ENCODE measurements at places on chromosomes 16 and 17.

- no peak for DNase-seq
Measured at GRCh38 chr17:42922294-42922693, 21.7 kb downstream of the G6PC1 start.

DNA sequence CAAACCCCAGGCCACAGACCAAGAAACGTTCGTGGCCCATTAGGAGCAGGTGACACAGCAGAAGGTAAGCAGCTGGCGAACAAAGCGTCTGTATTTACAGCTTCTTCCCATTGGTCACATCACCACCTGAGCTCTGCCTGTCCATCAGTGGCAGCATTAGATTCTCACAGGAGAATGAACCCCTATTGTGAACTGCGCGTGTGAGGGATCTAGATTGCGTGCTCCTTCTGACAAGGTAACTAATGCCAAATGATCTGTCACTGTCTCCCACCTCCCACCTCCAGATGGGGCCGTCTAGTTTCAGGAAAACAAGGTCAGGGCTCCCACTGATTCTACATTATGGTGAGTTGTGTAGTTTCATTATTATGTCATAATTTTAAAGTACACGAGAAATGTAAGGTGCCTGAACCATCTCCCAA lies 186.3 kb downstream of the CPPED1 start:
- DNase-seq: no peak

- DNase-seq: peak; percentile 17
Measured at GRCh38 chr16:63361032-63361624, 1324.9 kb upstream of the CDH8 start.

GRCh38 chr17:50055055-50055425 lies 870 bp upstream of the ITGA3 start:
- peak; percentile 34 for DNase-seq

- DNase-seq: no peak
Measured at GRCh38 chr16:48611329-48612137, 1.6 kb upstream of the N4BP1 start.

DNA sequence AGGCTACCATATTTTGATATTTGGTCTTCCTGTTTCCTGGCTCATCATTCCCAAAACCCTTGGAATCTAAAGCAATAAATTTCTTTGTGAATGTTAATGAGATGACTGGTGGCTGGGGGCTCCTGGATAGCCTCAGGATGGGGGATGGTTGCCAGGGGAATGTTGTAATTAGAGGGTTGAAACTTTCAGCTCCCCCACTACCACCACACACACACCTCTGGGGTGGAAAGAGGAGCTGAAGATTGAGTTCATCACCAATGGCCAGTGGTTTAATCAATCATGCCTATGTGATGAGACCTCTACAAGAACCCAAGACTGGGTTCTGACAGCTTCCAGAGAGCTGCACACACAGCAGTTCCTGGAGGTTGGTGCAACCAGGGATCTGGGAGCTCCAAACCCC lies 59.1 kb downstream of the HS3ST3A1 start:
- DNase-seq: no peak

DNA sequence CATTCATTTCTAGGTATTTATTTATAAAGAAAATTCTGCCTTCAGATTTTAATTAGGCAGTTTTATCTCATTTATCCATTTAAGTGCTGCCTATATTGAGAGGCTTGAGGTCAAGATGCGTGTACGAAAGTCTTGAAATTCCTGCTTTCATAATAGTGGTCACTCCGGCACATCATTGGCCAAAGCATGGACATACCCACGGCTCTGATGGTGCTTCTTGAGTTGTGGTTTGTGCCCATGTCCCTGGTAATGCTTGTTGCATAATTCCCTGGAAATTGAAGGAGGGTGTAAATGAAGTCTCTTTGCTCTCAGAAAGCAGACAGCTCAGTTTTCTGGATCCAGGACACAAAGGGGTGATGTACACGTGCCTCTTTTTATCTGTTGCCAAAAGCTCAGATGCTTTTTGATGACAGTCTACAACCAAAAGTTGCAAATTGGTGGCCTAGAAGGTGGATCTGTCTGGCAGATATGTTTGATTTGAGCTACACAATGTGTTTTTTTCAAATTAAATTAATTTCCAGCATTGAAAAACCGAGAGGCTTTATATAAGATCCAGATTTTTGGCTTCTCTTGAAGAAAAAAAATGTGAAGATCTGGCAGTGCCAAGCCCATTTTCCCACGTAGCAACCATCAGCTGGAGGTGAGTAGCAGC lies 94.4 kb downstream of the SHISA9 start:
- DNase-seq: no peak

- peak; percentile 68 for DNase-seq
Measured at GRCh38 chr17:57114085-57114673, 29.1 kb downstream of the AKAP1 start.

- DNase-seq: no peak
Measured at GRCh38 chr16:28884045-28884444, 5.8 kb downstream of the ATP2A1 start.

- DNase-seq: no peak
Measured at GRCh38 chr16:56607675-56608042, 725 bp upstream of the MT2A start.

GRCh38 chr16:84569382-84569987 lies 48.4 kb downstream of the COTL1 start:
- no peak for DNase-seq

DNA sequence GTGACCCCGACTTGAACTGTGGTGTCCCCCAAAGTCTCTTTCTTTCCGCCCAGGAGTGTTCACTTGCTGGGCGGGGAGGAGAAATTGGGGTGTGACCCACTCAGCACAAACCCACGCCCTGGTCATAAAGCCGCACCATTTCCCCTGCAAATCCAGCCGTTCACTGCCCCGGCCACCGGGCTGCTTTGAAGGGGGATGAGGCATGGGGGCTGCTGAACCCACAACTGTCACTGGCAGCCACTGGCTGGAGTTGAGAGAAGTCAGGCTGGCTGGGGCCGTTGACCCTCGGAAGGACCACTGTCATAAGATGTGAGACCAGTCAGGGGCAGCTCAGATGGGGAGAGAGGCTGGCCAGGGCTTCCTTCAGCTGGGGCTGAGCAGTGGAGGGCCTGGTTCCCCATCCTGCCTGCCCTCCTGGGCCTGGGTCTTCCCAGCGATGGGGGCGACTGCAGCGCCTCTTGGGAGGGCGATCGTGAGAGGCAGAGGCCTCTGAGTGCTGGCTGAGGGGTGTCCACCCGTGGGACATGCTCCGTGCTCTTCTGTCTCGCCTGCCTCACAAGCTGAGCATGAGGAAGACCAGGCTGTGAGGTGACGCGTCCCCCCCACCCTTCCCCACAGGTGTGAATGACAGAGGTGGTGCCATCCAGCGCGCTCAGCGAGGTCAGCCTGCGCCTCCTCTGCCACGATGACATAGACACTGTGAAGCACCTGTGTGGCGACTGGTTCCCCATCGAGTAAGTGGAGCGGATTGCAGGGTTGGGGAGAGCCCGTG lies 19.5 kb downstream of the C16orf90 start:
- DNase-seq: no peak

GRCh38 chr17:68199837-68200688 lies 47.8 kb upstream of the AMZ2 start:
- no peak for DNase-seq

- no peak for DNase-seq
Measured at GRCh38 chr16:85697431-85697830, 8.7 kb upstream of the GINS2 start.

GRCh38 chr17:4354862-4355514 lies 11.5 kb downstream of the UBE2G1 start:
- no peak for DNase-seq

DNA sequence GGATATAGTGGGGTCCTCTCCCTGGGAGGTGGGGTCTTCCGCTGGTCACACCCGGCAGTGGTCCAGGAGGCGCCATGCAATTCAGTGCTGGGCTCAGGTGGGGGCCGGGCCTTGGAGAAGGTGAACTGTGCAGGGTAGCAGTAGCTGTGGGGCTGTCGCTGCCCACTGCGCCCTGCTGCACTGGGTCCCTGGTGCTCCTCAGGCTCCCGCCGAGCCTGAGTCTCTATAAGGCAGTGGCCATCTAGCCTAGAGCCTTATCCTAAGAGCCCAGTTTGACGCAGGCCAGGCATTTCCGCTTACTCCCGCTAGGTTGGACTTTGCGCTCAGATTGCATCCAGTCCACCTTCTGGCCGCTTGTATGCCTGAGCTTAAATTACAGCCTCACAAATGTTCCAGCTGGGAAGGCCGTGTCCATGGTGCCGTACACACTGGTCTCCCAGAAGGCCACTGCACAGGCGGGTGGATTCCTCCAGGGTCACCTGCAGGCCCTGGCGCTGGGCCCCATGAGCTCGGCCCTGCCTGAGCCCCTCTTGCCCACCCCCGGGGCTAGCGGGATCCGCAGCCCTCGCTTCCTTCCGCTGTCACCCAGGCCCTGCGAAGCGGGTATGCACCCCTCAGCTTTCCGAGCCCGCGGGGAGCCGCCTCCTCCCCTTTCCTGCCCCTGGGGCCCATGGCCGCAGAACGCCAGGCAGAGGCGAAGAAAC lies 1762.2 kb downstream of the TP53TG3F start:
- DNase-seq: no peak

DNA sequence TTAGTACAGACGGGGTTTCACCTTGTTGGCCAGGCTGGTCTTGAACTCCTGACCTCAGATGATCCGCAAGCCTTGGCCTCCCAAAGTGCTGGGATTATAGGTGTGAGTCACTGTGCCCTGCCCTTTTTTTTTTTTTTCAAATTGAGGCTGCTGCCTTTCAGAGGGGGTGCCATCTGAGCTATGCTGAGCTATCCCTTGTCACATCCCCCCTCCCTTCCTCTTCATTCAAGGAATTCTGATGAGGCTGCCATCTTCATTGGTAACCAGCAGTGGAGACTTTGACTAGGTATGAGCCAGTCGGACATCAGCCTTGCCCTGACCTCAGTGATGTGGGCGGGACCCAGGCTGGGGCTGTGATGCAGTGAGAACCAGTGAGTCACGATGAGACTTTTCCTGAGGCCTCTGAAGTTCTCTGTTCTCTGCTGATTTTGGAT lies 24.4 kb upstream of the GPT2 start:
- no peak for DNase-seq

- DNase-seq: no peak
Measured at GRCh38 chr17:35991075-35991474, 4.5 kb upstream of the CCL14 start.

DNA sequence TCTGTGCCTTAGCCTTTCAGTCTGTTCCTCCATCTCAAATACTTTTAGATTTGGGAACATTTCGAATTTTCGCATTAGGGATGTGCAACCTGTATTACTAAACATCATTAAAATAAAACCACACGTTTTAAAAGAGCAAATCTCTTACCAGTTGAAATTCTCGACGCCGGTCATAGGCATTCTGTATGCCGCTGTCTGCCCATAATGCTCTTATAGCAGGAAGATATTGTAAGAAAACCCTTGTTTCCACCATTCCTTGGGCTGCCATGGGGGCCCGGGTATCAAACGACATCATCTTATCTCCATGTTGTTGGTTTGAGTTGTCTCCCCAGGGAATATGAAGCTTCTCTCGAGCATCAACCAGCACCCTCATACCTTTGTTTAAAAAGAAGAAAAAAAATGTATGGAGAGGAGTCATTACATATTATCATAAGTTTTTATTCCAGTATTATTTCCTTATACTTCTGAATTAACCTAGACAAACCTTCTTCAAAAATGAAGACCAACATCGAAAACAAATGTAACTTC lies 3.1 kb downstream of the GNA13 start:
- no peak for DNase-seq

DNA sequence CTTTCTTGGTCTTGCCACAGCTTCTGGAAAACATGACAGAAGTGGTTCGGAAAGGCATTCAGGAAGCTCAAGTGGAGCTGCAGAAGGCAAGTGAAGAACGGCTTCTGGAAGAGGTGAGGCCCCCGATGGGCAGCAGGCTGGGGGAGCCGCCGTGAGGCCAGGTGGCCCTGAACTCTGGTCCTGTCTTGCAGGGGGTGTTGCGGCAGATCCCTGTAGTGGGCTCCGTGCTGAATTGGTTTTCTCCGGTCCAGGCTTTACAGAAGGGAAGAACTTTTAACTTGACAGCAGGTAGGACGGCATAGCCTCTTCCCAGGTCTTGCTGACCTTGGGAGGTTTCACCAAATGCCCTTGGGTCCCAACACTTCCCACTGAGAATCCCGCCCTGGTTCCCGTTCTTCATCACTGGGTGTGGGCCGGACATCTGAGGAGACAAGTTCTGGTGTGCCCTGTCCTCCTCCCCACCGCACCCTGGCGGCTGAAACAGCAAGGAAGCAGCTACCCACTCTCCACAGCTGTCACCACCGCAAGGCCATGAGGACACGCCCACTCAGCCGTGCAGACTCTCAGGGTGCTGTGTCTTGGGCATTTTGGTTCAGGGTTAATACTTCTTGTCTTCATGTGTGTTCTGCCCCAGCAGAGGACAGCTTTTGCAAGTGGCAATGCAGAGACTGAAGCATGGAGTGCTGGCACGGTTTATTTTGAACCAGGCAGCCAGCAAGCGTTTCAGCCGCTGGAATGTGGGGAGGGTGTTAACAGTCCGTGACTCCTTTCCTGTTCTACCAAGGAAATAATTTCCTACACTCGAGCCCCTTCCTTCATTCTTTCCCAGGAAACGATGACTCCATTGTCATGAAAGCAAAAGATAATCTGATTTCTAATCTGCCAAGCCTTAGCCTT lies 21.4 kb downstream of the NTAN1 start:
- DNase-seq: no peak

DNA sequence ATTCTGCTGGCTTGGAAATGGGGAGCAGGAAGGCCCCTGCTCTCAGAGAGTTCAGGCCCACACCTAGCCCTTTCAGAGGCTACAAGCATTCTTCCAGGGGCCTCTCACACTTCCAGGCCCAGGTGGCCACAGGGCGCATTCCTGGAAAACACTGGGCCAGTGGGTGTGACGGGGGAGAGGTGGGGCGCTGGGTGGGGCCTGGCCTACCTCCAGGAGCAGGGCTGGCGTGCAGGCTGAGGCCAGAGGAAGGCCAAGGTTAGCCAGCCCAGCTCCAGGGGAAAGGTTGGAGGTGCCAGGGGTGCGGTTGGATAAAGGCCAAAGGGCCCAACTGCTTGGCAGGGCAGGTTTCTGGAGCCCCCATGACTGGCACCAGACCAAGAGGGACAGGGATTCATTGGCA lies 198.2 kb downstream of the MAF start:
- DNase-seq: no peak

DNA sequence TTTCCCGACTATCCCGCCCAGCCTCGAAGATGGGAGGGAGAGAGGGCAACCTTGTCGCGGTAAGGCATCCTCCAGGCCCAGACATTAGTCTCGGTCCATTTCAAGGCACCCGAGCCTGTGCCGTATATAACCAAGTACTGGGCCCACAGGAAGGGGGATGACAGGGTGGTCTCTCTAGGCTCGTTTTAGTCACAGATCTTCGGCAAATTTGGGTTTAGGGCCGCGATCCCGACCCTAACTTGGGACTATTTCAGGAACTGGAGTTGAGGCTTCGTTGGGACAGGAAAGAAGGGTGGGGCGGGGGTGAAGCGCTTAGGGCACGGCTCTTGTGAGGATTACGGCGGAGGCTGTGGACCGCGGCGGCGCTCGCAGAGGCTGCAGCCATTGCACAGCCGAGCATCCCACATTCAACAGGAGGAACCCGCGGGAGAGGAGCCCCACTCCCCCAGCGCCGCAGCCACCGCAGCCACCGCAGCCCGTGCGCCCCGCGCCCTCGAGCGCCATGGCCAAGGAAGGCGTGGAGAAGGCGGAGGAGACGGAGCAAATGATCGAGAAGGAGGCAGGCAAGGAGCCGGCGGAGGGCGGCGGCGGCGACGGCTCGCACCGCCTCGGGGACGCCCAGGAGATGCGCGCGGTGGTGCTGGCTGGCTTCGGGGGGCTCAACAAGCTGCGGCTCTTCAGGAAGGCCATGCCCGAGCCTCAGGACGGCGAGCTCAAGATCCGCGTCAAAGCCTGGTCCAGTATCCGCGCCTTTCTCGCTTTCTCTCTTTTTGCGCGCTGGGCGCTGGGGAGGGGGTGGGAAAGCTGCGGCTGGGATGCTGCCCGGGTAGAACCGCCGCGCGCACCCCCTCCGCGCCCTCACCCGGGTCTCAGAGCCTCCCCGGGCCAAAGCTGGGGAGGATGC lies at the start of gene VAT1L:
Gene VAT1L (plus strand): TSS at position 384 of the 904 bp plus-strand sequence. CDS start 119 bp downstream, at position 503.
- DNase-seq: peak; percentile 82
